ENCODE measurements at places on chromosomes 13 and 19.

GRCh38 chr13:47875201-47875600 lies 125.9 kb downstream of the SUCLA2 start:
- DNase-seq, result no peak

GRCh38 chr19:13029893-13030292 lies 34.6 kb downstream of the NFIX start:
- no peak for DNase-seq

DNA sequence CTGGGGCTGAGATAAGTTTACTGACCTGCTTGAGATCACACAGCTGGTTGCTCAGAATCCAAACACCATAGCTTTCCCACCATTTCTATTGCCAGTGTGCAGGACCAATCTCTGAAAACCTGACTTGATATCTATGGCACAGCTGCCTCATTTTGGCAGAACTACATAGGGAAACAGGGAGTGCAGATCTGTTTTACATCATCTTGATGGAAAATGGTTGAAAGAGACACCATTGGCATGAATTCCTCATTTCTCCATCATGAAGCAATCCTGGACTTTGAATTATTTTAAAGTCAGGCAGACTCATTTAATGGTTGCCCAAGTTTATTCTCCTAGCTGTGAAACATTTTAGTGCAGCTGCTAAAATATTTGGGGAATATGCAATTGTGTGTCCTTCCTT lies 1628.2 kb upstream of the SLC10A2 start:
- no peak for DNase-seq

DNA sequence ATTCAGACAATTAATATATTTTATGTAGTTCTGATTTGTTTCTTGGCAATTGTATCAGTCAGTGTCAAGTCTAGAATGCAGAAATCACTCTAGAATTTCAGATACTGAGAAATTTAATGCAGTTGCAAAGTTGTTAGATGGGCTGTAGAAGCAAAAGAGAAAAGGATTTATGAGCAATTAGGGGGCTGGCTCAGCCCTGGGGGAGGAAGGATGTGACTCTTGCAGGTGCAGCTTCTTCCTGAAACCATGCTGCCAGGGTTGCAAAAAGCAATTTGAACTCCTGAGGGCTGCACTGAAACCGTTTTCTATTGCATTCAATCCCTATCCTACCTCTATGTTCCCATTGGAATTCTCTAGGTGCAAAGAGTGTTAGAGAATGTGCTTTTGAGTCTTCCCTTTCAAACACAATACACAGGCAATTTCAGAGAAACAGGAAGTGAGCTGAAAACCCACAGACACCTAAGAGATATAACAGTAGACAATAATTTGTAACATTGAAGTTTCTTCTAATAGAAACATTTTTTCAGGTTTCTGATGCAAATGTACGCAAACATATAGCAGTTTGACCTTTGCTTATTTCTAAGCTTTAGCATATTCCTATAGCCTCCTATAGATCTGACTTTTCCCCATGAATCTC lies 814.7 kb upstream of the ATXN8OS start:
- no peak for DNase-seq

GRCh38 chr13:107299717-107300116 lies 731.8 kb upstream of the ARGLU1 start:
- DNase-seq, result no peak

All from thoracic aorta (tissue), 2 donors.